IPS DF 19.7 (cell line): ENCODE measurements at places on chromosomes 3 and 15.

GRCh38 chr15:36924034-36924433, 176.3 kb downstream of the MEIS2 start:
- no peak for DNase-seq

GRCh38 chr15:74384881-74385643, 17.6 kb upstream of the CYP11A1 start:
- no peak for DNase-seq

DNA sequence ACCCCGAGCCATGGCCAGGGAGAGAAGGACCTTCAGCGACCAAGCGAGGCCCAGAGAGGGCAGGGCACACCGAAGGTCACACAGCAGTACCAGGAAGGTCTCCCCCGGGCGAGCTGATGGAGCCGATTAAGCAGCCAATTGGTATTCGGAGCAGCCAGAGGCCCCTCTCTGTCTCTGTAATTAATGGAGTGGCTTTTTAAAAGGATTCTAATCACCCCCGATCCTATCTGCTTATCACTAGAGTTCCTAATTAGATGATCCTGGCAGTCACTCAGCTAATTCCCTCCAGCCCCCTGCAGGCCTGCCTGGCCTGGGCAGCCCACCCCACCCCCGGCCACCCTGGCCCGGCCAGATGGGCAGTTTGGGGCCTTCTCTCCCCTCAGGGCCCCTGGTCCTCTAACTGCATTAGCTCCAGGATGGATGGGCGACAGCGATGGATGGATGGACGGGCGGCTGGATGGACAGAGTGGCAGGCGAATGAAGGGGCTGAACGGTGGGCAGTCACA, 1.6 kb upstream of the DNAJB8 start:
- no peak for DNase-seq

DNA sequence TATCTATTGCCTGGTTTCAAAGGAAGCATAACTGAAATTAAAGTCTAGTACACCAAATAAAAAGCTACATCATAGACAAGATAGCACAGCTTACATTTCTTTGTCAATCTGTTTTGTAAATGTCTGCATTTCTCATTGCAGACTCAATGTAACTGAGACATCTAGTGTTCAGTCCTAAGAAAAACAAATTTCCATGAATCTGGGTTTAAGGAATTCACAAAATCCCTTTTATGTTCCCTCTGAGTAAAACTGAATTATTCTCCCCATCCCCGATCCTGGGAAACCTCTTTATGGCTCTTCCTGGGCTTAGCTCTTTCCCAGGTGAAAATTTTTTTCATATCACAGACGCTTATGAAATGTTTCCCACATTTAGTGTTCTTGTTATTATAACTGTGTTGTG, 21.6 kb upstream of the RASA2 start:
- DNase-seq, result no peak

- DNase-seq, result no peak
Measured at GRCh38 chr3:17045705-17046104, 160.9 kb downstream of the PLCL2 start.

DNA sequence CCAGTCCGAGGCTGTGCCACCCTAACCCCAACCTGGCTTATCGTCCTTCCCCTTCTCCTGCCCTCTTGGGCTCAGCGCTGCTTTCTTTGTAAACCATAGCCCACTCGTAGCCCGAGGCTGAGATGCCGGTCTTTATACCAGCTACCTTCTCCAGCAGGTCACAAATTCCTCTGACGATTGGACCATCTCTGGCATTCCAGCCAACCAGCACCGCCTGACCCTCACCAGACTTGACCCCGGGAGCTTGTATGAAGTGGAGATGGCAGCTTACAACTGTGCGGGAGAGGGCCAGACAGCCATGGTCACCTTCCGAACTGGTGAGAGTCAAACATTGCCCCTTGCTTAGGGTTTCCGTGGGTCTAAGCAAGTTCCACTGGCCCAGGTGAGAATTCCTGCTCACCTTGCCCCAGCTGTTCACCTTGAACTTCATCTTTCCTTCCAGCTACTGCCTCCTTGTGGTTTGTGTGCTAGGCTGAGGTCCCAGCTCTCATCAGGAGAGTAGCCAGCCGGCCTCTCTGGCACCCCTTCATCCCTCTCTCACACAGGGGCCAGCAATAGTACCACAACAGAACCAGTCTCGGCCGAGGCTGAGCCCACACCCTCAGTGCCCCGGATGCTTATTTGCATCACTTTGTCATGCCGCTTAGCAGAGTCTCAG, 66.7 kb downstream of the BOC start:
- no peak for DNase-seq

DNA sequence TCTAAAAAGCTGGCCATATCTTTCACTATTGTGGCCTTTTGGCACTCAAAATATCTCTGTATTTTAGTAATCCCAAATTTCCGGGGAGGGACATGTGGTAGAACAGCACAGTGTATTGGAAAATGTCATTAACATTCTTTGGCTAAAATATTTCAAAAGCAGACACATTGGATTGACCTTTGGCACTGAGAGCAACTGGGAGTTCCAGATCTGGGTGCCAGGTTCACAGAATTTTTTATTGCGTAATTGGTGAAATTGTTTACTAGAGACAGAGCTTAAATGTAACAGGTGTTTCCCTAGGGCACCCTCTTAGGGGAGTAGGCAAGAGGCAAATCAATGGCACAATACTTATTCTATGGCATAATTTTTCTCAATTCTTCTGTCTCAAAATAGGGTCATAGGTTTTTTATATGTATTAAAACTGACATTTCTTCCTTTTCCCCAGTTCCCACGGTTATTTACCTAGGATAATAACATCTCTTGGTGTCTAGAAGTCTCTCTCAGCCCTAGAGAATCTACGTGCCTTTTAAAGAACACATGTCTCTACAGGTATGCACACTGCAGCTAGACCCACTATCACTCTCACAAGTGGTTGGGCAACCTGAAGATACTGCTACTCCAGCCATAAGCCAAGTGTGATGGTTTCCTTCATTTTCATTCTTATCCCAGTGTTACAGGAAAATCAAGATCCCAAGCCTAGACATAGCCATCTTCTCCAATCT, 10.6 kb downstream of the RBMS3 start:
- DNase-seq, result no peak

DNA sequence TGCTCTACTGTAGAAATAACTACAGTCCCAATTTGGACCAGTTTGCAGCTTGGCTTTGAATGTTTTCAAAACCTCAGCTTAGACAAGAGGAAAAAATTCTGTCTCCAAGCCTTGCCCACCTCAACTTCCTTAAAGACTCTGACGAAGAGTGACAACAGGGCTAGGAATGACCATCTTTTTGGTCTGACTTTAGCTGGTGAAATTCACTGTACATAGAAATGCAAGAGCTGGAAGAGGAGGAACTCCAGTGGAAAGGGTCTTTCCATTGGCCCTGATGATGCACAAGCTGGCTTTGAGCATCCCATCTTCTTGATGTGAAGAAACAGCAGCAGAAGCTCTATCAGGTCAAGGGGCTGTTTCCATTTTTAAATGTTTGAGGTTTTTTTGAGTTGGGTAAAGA, 22.7 kb upstream of the SH3BP5 start:
- DNase-seq, result no peak

DNA sequence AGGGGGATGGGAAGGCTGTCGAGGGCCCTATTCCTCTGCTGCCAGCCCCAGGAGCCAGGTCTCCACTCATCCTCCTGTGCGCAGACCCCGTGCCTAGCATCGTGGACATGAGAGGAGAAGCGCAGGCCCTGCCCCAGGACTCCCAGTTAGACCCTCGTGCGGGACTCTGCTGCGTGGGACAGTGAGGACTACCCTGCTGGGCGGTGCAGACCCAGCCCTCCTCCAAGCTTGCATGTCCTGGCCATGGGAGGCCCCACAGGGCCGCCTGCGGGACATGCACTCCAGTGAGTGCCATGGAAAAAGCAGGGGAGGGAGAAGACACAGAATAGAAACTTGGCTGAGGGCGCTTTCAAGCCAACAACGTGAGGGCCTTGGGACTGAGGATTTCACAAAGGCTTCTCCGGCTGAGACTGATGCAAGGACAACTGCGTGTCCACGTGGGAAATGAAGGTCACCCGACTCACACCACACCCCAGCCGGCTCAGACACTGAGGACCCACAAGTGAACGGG, 62.6 kb upstream of the IQSEC1 start:
- DNase-seq, result no peak

DNA sequence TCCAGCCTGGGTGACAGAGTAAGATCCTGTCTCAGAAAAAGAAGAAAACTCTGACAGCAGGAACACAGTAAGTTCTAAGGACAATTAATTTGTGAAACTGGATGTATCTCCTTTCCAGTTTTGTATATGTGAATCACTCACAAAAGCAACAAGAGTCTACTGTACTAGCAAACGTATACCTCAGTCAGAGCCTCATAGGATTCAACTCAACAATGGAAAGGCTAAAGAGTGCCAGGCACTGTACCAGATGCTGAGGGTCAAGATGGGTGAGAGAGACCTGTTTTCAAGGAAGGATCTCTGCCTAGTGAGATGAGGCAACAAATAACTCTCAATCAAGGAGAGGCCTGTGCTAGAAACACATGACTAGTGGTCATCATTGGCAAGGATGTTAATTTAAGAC, 14.9 kb downstream of the TBL1XR1 start:
- DNase-seq, result no peak

GRCh38 chr3:22378869-22379268, 627.9 kb upstream of the ZNF385D start:
- DNase-seq, result no peak

GRCh38 chr3:12973827-12974226, 99.4 kb downstream of the IQSEC1 start:
- no peak for DNase-seq

- no peak for DNase-seq
Measured at GRCh38 chr15:51243774-51244173, 94.6 kb downstream of the CYP19A1 start.

- no peak for DNase-seq
Measured at GRCh38 chr15:42152921-42153698, 3.3 kb downstream of the PLA2G4F start.

GRCh38 chr15:74783072-74783807, 1.4 kb downstream of the CSK start:
- no peak for DNase-seq

GRCh38 chr15:61893146-61893545, 167.1 kb downstream of the VPS13C start:
- DNase-seq, result no peak

GRCh38 chr3:187406927-187407326, 38.7 kb downstream of the RTP4 start:
- DNase-seq, result no peak

- DNase-seq, result no peak
Measured at GRCh38 chr15:101625184-101625583, 27.0 kb downstream of the TM2D3 start.
